ENCODE measurements at places on chromosomes 16 and 17. TPM values are rescaled to one million over a fixed set of nuclear protein-coding genes. Genes with fewer than 3 reads are reported as not detected.

The SYT17 gene
- total RNA-seq = 0.53 TPM

The TMEM92 gene
- total RNA-seq = 0.07 TPM

The CCL1 gene
- total RNA-seq = not detected

The FLYWCH2 gene
- 34.0 TPM for total RNA-seq

The HOXB7 gene
- total RNA-seq = 13.4 TPM

The MYH13 gene
- total RNA-seq = not detected

The SLC46A1 gene
- 3.6 TPM for total RNA-seq

The DPEP3 gene
- not detected for total RNA-seq

The PPP1R1B gene
- total RNA-seq = not detected

The ANKFN1 gene
- 1.2 TPM for total RNA-seq

The MGRN1 gene
- 38.4 TPM for total RNA-seq

The HS3ST6 gene
- not detected for total RNA-seq

The RCVRN gene
- not detected for total RNA-seq

The LGALS3BP gene
- 0.80 TPM for total RNA-seq

The TPSD1 gene
- not detected for total RNA-seq

The ACSM2B gene
- not detected for total RNA-seq

The SLC9A5 gene
- 0.40 TPM for total RNA-seq

The CHST4 gene
- total RNA-seq = not detected

The NPIPB9 gene
- total RNA-seq = 15.3 TPM

The MMP2 gene
- 238 TPM for total RNA-seq

The AANAT gene
- not detected for total RNA-seq

The ADAD2 gene
- total RNA-seq = not detected

The USP43 gene
- total RNA-seq = 0.22 TPM

Measured in thoracic aorta endothelial cell (primary cell).